PC-9 (cell line): ENCODE measurements at places on chromosomes 16 and 17. TPM values are rescaled to one million over a fixed set of nuclear protein-coding genes. Genes with fewer than 3 reads are reported as not detected.
A peak's percentile ranks its signal among the peaks of the same experiment; 100 is the strongest.

DNA sequence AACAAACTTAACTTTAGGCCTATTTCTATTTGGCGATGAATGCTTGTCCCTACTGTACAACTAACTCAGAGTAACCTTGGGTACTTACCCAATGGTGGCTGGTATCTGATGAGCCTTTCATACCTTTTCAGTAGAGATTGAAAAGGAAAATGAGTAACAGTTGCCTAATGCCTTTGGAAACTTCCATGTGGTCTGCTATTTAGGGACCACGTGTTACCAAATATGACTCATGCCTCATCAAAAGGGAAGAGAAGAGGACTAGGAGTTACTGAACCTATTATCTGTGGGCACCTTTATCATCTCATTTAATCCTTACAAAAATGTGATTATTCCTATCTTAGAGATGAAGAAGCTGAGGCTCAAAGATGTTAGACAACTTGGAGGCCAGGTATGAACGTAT lies 8.1 kb downstream of the MYOCD start:
- no peak for DNase-seq

DNA sequence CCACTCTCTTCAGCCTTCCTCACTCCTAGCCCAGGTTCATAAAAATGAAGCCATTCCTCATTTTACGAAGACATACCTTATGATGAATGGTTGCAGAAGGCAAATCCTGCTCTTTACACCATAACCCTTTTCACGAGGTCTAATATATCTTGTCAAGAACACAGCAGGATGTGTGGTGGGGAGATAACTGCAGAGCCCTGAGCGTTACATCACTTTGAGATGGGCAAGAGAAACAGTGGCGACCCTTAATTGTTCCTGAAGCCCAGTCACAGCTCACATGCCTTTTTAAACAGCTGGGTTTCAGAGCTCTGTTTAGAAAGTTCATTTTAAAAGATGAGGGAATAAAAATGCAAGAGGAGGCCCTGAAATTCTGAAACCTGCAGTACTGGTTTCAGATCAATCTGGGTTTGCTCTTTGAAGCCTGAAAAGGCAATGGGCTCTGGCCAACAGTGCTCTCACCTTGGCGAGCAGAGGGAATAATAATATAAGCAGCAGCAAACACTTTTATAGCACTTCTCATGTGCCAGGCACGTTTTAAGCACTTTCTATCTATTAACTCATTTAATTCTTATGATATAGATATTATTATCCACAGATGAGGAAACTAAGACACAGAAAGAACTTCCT lies 2.9 kb downstream of the FAM117A start:
- no peak for DNase-seq

GRCh38 chr16:87542531-87543102 lies 49.8 kb upstream of the ZCCHC14 start:
- no peak for DNase-seq

The IL21R gene
- total RNA-seq = 0.35 and 3.8 TPM in 2 replicates

DNA sequence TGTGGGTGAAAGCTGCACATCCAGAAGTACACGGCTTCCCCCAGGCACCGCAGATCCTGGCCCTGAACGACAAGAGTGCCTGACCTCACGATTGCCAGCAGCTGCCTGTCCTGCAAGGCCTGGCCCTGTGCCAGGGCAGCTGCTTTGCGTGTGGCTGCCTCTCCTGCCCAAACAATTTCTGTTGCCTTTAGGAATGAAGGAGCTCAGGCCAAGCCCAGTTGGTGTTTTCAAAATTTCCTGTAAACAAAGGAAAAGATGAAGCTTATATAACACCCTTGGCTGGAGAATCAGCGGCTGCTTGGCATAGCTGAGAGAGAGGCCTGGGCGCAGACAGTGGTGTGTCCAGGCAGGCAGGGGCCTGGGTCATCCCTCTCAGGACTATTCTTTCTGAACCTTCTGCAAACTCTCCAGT lies 11.7 kb upstream of the SLC47A2 start:
- peak; percentile 89 for DNase-seq

The DOC2A gene
- 11.0 and 11.3 TPM in 2 replicates for total RNA-seq

DNA sequence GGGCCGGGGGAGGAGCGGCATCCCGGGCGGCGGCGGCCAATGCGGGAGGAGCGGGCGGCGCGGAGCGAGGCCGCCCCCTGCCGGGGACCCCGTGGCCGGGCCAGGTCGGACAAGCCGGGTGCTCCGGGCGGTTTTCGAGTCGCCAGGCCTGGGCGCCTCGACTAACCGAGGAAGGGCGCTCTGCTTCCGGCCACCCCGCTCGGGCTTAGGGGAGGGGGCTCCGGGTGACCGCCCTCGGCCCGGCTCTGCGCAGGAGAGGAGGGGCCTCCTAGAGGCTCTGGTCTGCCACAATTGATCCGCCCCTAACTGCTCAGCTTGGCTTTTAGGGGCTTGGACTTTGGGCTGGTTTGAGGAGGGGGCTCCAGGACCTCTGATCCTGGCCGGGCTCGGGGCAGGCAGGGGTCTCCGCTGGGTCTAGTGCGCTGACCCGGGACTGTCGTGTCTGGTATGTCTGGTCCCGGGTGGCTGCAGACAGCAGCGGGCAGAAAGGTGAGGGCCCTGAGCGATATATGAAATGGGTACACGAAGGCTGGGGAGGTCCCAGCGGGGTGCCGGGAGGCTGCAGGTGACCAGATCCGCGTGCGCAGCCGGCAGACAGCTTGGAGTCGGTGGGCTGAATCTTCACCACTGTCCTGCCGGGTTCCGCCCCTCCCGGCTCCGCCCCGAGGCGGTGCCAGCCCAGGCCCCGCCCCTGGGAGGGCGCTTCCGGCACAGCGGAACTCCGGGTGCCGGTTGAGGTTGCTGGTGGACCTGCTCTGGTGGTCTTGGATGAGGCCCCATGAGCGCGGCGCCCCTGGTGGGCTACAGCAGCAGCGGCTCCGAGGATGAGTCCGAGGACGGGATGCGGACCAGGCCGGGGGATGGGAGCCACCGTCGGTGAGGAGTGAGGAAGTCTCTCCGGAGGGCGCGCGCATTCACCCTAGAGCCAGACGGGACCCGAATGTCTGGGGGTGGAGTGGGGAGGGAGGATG lies at the start of gene USB1:
Gene USB1, plus strand, starts transcription at position 702 of the 971 bp plus-strand sequence. Its CDS starts 77 bp downstream, at position 779.
- peak; percentile 85 for DNase-seq

GRCh38 chr16:82203198-82203597 lies 33.2 kb upstream of the MPHOSPH6 start:
- no peak for DNase-seq
